ENCODE measurements at places on chromosomes 12 and 14. TPM values are rescaled to one million over a fixed set of nuclear protein-coding genes. Genes with fewer than 3 reads are reported as not detected.
A peak's percentile ranks its signal among the peaks of the same experiment; 100 is the strongest.

- H3K36me3 ChIP-seq = no peaks in the 10 kb centered on the region
- no peaks in the 10 kb centered on the region for H3K27me3 ChIP-seq
- no peaks in the 10 kb centered on the region for H3K4me1 ChIP-seq
- H3K27ac ChIP-seq = peak overlapping the region; percentile 47
- no peak overlapping the region for H3K4me3 ChIP-seq
Observed at GRCh38 chr14:23399591-23399990, 8.5 kb downstream of the MYH6 start.

DNA sequence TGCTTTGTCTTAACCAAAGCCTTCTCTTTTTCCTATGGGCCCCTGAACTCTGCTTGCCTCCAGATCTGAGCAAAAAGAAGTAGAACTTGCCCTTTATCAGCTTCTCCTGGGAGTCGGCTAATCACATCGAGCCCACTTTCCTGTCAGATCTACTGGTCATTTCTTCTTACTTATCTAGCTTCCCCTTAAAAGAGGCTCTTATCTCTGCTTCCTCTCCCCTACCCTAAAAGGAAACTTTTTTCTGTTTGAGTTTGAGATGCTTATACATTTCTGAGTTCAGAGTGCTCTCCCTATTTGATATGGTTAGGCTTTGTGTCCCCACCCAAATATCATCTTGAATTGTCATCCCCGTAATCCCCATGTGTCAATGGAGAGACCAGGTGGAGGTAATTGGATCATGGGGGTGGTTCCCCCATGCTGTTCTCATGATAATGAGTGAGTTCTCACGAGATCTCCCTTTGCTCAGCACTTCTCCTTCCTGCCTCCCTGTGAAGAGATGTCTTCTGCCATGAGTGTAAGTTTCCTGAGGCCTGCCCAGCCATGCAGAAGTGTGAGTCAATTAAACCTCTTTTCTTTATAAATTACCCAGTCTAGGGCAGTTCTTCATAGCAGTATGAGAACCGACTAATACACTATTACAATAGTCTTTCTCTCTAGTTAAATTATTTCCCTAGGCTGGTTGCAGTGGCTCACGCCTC, 114.7 kb upstream of the AMN1 start:
- DNase-seq = no peak
- H3K27me3 ChIP-seq = no peaks in the 10 kb centered on the region
- H3K36me3 ChIP-seq = no peaks in the 10 kb centered on the region

- H3K36me3 ChIP-seq = no peaks in the 10 kb centered on the region
- no peak for DNase-seq
- no peak overlapping the region for H3K4me3 ChIP-seq
- no peaks in the 10 kb centered on the region for H3K4me1 ChIP-seq
- peaks cover 3% of the 10 kb centered on the region for H3K27me3 ChIP-seq
- H3K27ac ChIP-seq = no peak overlapping the region
Observed at GRCh38 chr12:130200445-130200844, 38.2 kb downstream of the FZD10 start.

DNA sequence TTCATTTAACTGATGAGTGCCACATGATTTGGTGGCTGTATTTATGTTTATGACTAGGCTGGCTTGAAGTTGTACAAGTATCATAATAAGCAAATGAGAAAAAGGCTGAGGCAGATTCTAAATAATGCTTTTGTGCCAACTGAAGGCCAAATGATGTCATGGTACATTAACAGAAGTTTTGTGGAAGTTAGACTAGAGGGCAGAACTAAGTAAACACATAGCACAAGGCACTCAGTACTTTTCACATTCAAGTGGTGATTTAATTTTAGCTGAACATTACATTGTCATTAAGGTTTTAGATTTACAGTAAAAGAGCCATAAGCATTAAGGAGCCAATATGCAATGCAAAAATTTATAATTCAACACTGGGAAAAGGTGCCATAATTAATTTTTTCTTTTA, 21.1 kb downstream of the PPP1CC start:
- no peaks in the 10 kb centered on the region for H3K27me3 ChIP-seq
- DNase-seq = no peak
- H3K4me1 ChIP-seq = no peaks in the 10 kb centered on the region
- no peak overlapping the region for H3K4me3 ChIP-seq
- peaks cover 55% of the 10 kb centered on the region for H3K36me3 ChIP-seq

- peak; percentile 76 for DNase-seq
- H3K4me3 ChIP-seq = no peak overlapping the region
- no peaks in the 10 kb centered on the region for H3K4me1 ChIP-seq
- H3K36me3 ChIP-seq = no peaks in the 10 kb centered on the region
Observed at GRCh38 chr12:5745251-5745888, 199.7 kb downstream of the ANO2 start.

- no peaks in the 10 kb centered on the region for H3K36me3 ChIP-seq
- H3K4me3 ChIP-seq = no peak overlapping the region
- DNase-seq = no peak
- no peaks in the 10 kb centered on the region for H3K4me1 ChIP-seq
- no peaks in the 10 kb centered on the region for H3K27me3 ChIP-seq
- no peak overlapping the region for H3K27ac ChIP-seq
Observed at GRCh38 chr12:69996722-69997121, 171.7 kb downstream of the MYRFL start.

DNA sequence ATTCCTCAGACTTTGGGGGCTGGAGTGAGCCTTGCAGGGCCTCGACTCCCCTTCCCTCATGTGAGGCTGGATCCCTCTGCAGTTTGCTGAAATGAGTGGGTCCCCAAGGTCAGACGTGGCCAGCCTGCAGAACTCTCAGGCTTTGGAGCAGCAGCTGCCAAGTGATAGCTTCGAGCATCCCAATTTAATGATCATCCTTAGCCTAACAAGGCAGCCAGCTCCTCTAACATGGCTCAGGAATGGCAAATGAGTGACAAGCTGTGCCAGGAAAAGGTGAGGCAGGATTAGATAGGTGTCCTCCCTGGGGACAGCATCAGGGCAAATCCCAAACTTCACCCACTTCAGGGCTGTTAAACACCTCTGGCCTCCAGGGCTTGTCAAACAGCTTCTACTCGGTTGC, 130.7 kb upstream of the PWP1 start:
- no peaks in the 10 kb centered on the region for H3K4me1 ChIP-seq
- H3K27ac ChIP-seq = no peak overlapping the region
- H3K27me3 ChIP-seq = no peaks in the 10 kb centered on the region
- no peak overlapping the region for H3K4me3 ChIP-seq
- H3K36me3 ChIP-seq = no peaks in the 10 kb centered on the region

- no peak overlapping the region for H3K4me3 ChIP-seq
- no peak for DNase-seq
- H3K27me3 ChIP-seq = no peaks in the 10 kb centered on the region
- H3K36me3 ChIP-seq = no peaks in the 10 kb centered on the region
Observed at GRCh38 chr12:103318566-103318965, 177.2 kb downstream of the C12orf42 start.

DNA sequence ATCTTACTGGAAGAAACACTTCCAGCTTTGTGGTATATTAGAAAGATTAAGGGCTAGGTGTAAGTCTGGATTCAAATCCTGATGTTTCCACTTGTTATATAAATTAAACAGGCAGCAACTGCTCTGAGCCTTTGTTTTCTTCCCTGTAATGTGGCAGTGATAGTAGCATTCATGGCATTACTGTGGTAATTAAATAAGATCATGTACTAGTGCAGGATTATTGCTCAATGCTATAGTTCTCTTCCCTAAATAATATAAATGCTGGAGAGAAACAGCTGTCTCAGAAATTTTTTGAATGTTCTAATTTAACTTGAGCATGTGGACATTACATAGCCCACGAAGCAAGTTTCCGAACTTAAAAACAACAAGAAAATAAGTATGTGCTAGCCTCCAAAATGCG, 5.4 kb downstream of the TMEM117 start:
- no peaks in the 10 kb centered on the region for H3K27me3 ChIP-seq
- DNase-seq = peak; percentile 41
- H3K4me1 ChIP-seq = peaks cover 4% of the 10 kb centered on the region
- H3K4me3 ChIP-seq = no peak overlapping the region
- H3K27ac ChIP-seq = no peak overlapping the region

DNA sequence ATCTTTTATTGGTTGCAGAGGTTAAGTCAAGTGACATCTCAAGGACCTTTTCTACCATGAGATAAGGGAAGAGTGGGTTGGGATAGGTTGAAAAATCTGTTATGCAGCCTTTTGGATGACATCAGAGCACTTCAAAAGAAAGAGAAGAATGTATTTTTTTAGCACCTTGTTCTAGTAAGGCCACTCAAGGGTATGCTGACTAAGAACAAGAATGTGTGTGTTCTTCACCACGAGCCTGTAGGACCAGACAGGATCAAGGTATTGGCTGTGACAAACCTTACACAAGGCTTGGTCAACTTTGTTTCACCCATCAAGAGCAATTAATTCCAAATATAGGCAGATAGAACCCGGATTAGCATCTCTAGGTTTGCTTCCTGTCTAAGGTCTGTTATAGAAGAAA, 142.5 kb downstream of the SAMD4A start:
- peaks cover 8% of the 10 kb centered on the region for H3K4me1 ChIP-seq
- no peak overlapping the region for H3K27ac ChIP-seq
- no peaks in the 10 kb centered on the region for H3K36me3 ChIP-seq
- no peak overlapping the region for H3K4me3 ChIP-seq

DNA sequence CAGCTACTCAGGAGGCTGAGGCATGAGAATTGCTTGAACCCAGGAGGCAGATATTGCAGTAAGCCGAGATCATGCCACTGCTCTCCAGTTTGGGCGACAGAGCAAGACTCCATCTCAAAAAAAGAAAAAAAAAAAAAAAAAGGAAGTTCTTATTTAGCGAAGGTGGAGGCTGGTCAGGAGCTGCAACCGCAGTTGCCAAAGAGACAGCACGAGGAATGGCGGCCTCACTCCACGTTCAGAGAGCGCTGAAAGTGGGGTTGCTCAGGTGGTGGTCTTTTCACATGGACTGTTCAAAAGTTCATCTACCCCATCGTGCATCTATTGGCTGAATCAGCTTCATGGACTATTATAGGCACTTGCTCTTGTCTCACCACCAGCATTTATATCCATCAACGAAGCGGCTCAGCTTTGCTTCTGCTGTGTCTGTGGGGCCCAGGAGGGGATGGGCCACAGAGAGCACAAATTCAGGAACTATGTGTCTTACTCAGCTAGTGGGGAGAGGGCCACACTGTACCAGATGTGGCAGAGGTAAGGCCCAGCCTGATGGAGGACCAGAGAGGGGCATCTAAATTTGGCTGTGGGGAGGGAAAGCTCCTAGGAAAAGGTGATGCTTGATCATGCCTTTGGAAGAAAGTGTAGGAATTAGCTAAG, 27.3 kb downstream of the SLC25A47 start:
- no peak overlapping the region for H3K27ac ChIP-seq
- no peaks in the 10 kb centered on the region for H3K4me1 ChIP-seq
- H3K36me3 ChIP-seq = peaks cover 66% of the 10 kb centered on the region

DNA sequence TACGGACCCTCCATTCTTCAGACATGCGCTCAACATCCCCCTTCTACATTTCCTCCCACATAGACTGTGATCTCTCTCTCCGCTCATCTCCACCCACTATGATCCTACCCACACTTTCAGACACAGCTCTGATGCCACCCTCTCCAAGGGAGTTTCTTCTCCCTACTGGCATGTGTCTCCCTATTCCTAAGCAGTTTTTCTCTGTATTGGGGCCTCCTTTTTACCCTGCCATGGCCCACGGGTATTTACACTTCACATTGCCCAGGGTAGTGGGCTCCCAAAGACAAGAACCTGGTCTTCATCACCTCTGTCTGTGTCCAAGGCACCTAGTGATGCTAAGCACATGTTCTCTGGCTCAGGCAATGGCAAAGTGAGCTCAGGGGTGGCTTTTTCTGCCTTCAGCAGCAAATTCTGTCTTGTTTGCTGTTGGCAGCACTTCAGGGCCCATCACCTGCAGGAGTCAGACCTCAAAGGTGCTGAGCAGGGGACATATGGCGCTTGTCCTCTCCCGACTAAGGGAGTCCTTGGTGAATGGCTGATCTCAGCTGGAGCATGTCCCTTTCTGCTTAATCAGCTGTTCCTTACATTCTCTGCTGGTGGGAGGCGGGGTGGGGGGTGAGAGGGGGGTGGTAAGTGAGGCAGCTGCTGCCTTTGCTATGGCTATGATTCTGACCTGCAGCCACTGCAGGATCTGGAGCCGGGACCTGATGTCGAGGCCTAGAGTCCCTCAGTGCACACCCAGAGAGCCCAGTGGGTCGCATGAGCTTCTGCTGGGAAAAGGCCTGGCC, 256.8 kb downstream of the PCNX1 start:
- H3K4me1 ChIP-seq = peaks cover 4% of the 10 kb centered on the region
- H3K4me3 ChIP-seq = no peak overlapping the region
- no peaks in the 10 kb centered on the region for H3K36me3 ChIP-seq
- DNase-seq = no peak

DNA sequence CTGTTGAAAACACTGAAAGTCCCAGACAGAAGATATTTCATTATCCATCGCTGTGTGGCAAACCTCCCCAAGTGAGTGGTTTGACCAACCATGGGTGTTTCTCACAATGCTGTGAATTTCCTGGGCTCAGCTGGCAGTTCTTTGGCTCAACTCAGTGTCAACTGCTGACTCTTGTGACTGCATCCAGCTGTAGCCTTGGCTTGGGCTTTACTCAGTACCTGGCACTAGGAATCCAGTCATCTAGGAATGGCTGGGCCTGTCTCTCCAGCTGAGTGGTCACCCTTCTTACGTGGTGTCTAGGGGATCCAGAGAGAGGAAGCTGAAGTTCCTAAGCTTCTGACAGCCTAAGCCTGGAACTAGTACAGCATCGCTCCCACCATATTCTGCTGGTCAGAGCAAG, 80.7 kb upstream of the PSMC1 start:
- H3K27me3 ChIP-seq = no peaks in the 10 kb centered on the region
- no peak overlapping the region for H3K27ac ChIP-seq
- H3K4me3 ChIP-seq = no peak overlapping the region
- H3K4me1 ChIP-seq = no peaks in the 10 kb centered on the region
- no peak for DNase-seq

DNA sequence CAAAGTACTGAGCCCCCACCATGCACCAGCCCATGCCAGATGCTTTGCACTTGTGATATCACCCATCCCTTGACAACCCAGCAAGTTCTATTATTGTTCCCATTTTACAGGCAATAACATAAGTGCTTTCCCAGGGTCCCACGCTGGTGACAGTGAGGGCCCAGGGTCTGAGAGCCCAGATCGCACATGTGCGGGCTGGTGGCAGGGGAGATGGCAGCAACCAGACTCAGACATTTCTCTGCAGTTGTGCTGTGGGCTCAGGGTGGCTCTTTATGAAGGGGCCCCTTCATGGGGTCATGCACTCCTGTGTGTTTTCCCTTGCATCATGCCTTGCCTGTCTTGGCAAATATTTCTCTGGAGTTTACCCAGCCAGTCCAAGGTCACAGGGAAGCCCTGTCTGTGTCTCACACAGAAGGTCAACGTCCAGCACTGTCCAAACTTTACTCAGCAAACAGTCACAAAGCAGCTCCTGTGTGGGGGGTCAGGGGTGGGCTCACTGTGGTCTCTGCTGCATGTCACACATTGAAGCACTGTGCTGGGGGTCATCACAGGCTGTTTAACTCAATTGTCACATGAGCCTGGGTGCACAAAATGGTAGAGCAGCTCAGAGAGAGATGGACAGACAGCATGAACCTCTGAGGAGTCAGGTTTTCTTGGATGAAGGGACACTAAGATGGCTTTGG, 12.7 kb downstream of the SERPINA5 start:
- no peak overlapping the region for H3K27ac ChIP-seq
- no peaks in the 10 kb centered on the region for H3K27me3 ChIP-seq
- DNase-seq = no peak
- H3K4me3 ChIP-seq = no peak overlapping the region

The CLEC4A gene
- 14.1 TPM for total RNA-seq

The SDR9C7 gene
- total RNA-seq = not detected

The EIF2S3B gene
- total RNA-seq = 2.4 TPM

The TCL1B gene
- total RNA-seq = 0.28 TPM

The SMCO2 gene
- 0.31 TPM for total RNA-seq

The KLRC4 gene
- total RNA-seq = not detected

The LRRC10 gene
- total RNA-seq = 0.40 TPM

The IRAK3 gene
- 47.8 TPM for total RNA-seq

The CPNE6 gene
- not detected for total RNA-seq

The GPR135 gene
- total RNA-seq = 5.9 TPM

The TIMM9 gene
- 30.6 TPM for total RNA-seq

Measured in lung (tissue), 17 donors.